ENCODE measurements at places on chromosomes 16 and 17.

GRCh38 chr17:55672585-55673501 lies 49.8 kb downstream of the TMEM100 start:
- DNase-seq = no peak

- no peak for DNase-seq
Measured at GRCh38 chr17:38730526-38731379, 612 bp downstream of the CISD3 start.

- DNase-seq = no peak
Measured at GRCh38 chr16:15613676-15614075, 29.3 kb downstream of the MARF1 start.

DNA sequence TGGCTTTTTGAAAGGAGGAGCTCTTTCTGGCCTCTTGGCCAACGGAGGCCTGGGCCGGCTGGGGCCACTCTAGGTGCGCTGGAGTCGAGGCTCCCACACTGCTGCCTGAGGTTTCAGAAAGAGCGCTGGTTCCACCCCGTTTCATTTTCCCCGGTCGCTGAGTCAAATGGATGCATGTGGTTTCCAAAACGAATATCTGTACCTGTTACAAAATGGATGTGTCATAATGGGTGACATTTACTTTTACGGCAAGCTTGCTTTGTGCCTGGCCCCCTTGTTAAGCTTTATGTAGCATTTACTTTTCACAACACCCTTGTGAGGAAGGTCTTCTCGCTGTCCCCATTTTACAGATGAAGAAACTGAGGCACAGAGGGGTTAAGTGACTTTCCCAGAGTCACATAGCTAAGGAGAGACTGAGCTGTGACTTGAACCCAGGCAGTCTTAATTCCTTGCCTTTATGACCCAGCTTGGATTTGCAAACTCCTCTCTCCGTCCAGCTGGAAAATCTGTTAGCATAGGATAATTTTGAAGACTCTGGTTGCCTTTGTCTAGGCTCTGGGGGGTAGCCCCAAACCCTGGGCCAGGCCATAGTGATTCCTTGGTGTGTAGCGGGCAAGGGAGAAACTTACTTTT lies 10.6 kb downstream of the KSR1 start:
- DNase-seq = peak; percentile 76

- DNase-seq = no peak
Measured at GRCh38 chr17:59254742-59255141, 34.4 kb downstream of the GDPD1 start.

- no peak for DNase-seq
Measured at GRCh38 chr16:85754413-85754812, 3.5 kb upstream of the C16orf74 start.

GRCh38 chr17:52030052-52030451 lies 128.5 kb downstream of the CA10 start:
- no peak for DNase-seq

DNA sequence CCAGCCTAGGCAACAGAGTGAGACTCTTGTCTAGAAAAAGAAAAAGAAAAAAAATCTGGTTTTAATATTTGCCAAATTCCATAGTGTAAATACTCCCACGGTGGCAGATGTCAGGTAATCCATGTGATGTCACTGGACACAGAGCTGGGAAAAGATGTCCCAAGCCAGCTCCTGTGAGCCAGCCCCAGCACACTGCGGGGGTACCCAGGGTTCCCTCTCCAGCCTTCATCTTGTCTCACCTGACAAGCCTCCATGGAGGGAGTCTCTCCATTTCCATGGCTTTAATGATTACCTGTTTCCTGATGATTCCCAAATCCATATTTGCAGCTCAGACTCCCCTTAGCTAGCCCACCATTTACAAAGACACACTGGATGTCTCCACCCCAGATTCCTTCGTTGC lies 4.6 kb downstream of the CD300LB start:
- no peak for DNase-seq

DNA sequence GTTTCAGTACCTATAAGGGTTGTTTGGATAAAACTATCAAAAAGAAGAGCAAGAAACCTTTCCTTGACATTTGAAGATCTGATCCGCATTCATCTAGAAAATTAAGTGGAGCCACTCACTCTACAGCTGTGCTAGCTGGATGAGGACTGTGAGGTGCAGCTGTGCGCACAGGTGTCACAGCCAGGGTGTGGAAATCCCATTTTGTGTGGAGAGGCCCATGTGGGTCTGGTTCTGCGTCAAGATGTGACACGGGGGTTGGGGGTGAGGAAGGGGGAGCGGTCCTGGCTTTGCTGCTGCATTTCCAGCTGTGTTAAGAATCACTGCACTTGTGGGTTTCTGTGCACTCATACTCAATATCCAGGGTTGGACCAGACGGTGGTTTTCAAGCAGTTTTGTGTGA lies 70.7 kb downstream of the CLEC16A start:
- DNase-seq = no peak

GRCh38 chr16:67063008-67063407 lies 34.1 kb downstream of the CBFB start:
- DNase-seq = no peak

DNA sequence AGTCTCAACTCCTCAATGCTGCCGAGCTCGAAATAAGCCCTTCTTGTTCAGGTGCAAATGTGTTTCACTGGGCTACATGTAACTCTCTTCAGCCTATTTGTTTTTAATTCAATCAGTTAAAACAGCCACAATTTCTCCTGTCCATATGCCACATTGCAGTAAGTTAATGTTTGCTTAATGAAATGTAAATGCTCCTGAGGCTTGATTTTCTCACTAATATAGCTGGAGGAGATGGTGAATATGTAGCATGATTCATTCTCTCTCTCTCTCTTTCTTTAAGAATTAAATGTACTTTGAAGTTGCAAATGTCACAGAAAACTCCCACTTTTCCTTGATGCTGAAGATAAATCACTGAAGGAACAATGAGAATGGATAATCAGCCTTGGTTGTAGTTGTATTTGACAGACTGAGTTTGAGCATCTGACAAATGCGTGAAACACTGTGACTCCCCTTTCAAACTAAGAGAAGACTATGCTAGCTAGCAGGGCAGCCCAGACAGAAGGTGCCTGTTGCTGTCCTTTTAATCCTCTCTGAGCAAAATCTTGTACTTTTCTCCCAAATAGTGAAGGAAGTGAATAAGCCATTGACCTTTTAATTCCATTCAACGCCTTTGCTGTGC lies 161.8 kb downstream of the ANKFN1 start:
- no peak for DNase-seq

DNA sequence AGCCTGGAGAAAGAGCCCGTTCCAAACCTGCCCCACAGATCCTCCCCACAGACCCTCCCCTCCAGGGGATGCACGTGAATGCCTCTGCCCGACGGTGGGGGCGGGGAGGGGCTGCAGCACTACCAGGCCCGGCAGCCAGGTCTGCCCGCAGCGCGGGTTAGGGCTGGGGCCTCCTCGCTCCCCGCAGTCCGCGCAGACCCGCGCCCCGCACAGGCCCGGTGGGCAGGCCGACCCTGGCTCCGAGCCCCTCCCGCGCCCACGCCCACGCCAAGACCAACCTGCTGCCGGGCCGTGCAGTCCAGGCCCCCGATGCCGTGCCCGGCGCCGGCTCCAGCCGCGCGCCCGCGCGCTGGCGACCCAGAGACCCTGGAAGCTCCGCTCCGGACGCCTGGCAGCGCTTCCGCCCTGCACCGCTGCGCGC lies at the start of gene RPUSD1:
Gene RPUSD1, minus strand, starts transcription at position 404 of the 421 bp plus-strand sequence. CDS start 644 bp downstream, outside the sequence.
- no peak for DNase-seq

- no peak for DNase-seq
Measured at GRCh38 chr17:77096570-77097214, 44.1 kb upstream of the SEC14L1 start.

DNA sequence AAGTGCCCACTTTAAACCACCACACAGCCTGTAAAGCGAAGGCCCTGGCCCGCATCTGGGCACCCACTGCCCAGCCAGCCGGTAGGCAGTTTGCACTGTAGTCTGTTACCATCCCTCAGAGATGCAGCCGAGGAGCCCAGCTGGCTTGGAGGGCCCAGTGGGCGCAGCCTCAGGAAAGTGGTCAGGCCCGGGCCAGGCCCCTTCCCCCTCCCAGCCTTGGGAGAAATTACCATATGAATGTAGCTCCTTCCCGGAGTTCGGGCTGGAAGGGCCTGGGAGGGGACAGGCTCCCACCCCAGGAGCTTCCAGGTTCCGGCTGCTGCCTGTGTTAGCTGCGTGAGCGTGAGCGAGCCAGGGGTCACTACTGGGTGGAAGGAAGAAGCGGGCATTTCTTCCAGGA lies 325.4 kb downstream of the SEC14L1 start:
- no peak for DNase-seq

GRCh38 chr17:7889166-7889955 lies 772 bp downstream of the CHD3 start:
- DNase-seq = peak; percentile 33

DNA sequence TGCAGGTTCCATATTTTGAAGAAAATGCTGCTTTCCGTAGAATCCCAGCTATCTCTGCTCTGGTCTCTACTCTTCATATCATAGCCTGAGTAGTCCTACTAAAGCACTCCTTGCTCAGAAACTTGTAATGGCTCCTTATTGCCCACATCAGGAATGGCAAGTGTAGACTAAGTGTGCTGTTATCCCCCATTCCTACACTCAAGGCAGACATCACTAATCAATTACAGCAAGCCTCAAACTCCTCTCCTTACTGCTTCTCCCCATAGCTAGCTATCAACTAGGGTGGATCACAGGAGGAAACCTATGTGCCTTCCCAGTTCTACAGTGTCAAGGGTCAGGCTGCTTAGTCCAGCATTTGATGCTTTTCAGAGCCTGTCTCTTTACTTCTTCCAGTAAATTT lies 163.4 kb downstream of the HAPSTR1 start:
- DNase-seq = no peak

DNA sequence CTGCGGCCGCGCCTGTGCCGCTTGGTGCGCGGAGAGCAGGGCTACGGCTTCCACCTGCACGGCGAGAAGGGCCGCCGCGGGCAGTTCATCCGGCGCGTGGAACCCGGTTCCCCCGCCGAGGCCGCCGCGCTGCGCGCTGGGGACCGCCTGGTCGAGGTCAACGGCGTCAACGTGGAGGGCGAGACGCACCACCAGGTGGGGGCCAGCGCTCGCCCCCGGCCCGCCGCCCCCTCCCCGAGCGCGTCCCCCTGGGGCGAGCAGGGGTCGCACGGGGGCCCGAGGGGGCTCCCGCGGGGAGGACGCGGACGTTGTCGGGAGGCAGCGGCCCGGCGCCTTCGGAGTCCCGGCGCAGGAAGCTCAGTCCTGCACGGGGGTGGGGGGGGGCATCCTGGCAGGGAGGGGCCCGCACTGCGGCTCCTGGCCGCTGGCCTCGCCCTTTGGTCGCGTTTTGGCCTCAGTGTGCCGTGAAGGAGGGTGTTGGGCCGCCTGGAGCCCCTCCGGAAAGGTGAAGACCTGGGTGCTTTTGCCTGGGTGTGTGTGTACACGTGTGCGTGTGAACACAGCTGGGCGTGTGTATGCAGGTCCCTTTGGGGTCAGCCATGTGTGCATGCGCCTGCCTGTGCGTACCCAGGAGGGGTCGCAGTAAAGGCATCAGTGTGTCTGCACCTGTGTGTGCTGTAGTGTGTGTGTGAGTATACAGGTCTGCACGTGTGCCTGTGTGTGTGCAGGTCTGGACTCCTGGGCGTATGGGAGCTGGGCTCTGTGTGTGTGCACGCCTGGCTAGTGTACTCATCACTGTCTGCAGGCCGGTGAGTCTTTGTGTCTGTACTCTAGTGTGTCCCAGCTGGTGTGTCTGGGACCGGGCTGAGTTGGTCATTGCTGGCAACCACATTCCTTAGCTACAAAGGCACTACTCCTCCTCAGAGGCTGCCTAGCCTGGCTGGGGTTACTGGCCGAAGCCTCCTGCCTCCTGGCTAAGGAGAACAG lies 615 bp downstream of the NHERF2 start:
- no peak for DNase-seq

DNA sequence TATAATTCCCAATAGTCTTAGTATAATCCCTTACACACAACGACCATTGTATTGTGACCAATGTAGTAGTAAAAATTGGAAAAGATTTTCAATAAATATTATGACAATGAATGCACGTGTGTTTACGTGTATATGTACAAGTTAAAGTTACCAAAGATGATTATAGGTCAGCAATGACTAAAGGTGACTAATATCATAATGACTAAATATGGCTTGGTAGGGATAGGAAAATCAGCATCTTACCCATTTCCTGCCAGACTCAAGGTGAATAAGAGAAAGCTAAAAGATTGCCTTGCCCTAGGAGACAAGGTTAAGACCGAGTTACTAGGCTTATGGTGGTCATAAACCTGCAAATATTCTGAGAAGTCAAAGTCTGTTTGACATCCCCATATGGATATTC lies 34.4 kb downstream of the CPD start:
- no peak for DNase-seq

DNA sequence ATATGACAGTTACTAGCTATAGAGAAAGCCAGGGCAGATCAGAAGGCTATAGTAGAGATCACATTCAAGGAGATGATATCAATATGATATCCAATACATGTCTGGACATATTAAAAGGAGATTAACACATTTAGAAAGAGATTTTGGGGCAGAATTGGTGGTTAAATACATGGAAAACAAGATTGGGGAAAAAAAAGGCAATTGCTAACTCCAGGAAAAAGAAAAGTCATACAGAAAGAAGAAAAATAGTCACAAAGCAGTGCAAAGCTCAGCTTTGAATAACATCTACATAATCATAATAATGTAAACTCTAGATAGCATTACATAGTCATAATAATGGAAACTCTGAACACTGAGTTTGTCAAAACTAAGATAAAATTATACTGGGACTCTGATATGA lies 40.6 kb downstream of the MYH11 start:
- no peak for DNase-seq

DNA sequence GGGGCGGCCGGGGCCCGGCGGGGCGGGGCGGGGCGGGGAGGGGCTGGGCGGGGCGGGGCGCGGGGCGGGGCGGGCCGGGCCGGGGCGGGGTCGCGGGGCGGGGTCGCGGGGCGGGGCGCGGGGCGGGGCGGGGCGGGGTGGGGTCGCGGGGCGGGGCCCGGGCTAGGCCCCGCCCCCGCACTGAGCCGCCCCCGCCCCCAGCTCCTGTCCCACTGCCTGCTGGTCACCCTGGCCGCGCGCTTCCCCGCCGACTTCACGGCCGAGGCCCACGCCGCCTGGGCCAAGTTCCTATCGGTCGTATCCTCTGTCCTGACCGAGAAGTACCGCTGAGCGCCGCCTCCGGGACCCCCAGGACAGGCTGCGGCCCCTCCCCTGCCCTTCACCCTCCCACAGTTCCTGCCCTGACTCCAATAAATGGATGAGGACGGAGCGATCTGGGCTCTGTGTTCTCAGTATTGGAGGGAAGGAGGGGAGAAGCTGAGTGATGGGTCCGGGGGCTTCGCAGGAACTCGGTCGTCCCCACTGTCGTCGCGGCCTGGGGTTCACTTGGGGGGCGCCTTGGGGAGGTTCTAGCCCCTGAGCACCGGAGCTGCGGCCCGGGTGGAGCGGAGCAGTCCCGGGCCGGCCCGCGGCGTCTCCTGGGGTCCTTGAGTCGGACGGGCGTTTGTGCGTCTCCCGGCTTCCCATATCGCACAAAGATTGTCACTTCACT lies 795 bp upstream of the HBM start:
- DNase-seq = no peak
